ENCODE measurements at places on chromosomes 2 and 18. TPM values are rescaled to one million over a fixed set of nuclear protein-coding genes. Genes with fewer than 3 reads are reported as not detected.

The SLC9A2 gene
- polyA plus RNA-seq = 3.0 TPM

The MEP1B gene
- polyA plus RNA-seq = not detected

The DYNC1I2 gene
- polyA plus RNA-seq = 88.1 TPM

The CCDC141 gene
- not detected for polyA plus RNA-seq

The TMEM182 gene
- 5.3 TPM for polyA plus RNA-seq

The RAB11FIP5 gene
- 21.8 TPM for polyA plus RNA-seq

DNA sequence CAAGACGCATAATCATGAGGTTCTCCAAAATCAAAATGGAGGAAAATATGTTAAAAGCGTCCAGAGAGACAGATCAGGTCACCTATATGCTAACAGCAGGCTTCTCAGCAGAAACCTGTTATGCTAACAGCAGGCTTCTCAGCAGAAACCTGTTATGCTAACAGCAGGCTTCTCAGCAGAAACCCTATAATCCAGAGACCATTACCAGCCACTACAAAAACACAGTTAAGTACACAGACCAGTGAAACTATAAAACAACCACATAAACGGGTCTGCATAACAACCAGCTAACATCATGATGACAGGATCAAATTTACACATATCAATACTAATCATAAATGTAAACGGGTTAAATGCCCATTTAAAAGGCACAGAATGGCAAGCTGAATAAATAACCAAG lies 1548.4 kb upstream of the TMEFF2 start:
- DNase-seq = no peak

- no peak for DNase-seq
Measured at GRCh38 chr18:8773980-8774379, 68.6 kb downstream of the MTCL1 start.

DNA sequence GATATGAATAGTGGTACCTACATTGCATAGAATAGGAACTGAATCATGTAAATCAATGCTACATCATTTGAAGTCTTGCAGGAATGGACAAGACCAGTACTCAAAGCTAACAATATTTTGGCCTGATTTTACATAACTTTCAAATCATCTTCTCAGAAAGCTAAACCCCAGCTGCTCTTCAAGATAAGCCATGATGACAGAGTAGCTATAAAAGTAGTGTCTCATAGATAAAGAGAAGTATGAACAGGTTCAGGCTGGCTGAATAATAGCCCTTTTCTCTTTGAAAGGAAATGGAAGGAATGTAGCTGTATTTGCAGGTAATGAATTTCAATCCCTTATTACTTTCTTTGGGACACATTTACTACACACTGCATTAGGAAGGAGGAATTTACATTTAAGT lies 28.2 kb downstream of the TSPYL6 start:
- DNase-seq = no peak

DNA sequence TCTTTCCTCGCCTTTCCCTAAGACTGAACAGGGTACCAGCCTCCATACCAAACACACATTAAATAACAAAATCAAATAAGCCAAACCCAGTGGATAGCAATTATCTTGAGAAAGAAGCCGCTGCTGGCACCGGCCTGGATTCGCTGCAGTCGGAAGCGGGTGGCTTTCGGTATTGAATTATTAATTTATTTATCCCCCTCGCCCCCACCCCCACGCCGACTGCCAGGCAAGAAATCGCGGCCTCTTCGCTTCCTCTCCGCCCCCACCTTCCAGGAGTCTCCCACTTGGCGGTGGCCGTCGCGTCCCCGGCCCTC lies 370 bp upstream of the ZNF804A start:
- DNase-seq = no peak

DNA sequence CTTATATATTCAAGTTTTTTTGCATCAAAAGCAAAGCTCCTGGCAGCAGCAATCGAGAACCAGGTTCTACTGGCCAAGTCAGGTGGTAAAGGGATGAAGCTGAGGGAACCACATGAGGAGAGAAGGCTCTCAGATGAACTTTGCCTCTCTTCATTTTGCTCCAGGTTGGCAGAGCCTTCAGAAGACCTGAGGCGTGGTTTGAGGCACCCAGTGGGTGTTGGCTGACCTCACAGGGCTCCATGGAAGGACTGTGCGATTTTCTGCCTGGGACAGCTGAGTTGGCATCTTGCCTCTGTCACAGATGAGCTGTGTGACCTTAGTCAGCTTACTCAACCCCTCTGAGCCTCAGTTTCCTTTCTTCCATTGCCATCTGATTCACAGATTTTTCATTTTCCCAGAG lies 89.0 kb downstream of the INSIG2 start:
- DNase-seq = no peak

- no peak for DNase-seq
Measured at GRCh38 chr18:75723521-75724340, 296.2 kb upstream of the SMIM21 start.

GRCh38 chr2:11749646-11750349 lies 3.4 kb downstream of the LPIN1 start:
- no peak for DNase-seq

DNA sequence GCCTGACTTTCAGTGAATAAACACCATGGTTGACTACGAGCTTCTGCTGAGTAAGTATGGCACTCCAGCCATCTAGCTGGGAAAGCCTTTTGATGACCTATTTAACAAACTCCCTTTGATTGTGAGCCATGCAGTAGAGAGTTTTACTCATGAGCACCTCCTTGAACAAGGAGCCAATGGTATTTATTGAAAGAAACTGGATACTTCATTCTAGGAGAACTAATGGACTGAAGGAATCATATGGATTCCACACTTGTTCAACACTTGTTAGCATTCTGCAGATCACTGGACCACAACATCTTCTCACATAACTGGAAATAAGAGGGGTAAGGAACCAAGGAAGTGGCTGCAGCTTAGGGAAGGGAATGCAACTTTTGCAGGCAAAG lies 320.9 kb upstream of the ETAA1 start:
- DNase-seq = no peak

- no peak for DNase-seq
Measured at GRCh38 chr2:51387235-51387634, 355.3 kb upstream of the NRXN1 start.

- no peak for DNase-seq
Measured at GRCh38 chr18:42348722-42349121, 393.7 kb downstream of the PIK3C3 start.

DNA sequence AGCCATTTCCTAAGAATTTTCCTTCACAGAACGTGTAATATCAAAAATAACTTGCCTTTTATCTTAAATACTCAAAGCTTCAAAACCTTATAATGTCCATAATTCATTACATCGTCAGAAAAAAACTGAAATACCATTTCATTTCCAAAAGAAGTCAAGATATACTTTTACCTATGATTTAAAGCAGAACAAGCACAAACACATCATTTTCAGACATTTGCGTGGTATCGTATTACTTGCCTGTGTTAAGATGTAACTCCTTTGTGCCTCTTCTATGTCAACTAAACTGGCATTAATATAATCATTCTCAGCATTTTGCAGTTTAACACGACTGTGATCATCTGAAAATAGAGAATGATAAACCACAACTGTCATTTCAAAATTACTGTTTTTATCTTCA lies 47.5 kb downstream of the PTPN2 start:
- no peak for DNase-seq

- no peak for DNase-seq
Measured at GRCh38 chr2:236973343-236973980, 112.2 kb upstream of the COPS8 start.

DNA sequence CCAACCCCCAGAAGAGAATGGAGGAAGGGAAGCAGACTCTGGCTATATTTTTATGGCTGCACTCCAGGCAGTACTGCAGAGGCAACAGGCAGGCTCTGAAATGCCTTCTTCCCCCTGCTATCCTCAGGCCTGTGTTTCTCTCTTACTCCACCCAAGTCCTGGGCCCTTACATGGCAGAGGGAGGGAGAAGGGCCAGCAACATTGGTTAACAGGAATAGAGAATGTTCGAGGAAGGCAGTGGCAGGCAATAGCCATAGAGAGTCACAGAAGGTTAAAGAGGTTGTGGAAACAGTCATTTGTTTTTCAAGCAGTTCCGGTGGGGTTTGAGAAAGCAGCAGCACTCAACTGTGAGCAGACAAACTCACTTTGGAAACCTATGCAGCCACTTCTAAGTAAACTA lies 15.1 kb upstream of the DARS1 start:
- no peak for DNase-seq

DNA sequence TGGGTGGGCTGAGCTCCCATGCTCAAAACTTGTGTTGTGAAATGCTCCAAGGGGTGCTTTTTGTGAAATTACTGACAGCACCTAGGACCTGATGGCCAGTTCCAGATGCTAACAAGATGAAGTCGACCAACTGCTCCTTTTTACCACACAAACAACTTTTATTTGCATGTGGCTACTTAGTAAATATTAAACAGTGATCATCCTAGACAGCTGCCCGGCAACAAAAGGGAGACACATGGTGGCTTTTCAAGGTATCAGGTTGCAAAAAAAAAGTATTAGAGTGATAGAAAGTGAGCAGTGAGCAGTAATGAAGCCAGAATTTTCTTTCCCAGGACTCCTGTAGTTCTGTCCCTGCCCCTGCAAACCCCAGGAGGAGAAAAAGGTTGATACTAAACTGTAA lies 118.5 kb downstream of the RPIA start:
- DNase-seq = no peak

- no peak for DNase-seq
Measured at GRCh38 chr18:55402731-55403405, 185.1 kb downstream of the TCF4 start.

DNA sequence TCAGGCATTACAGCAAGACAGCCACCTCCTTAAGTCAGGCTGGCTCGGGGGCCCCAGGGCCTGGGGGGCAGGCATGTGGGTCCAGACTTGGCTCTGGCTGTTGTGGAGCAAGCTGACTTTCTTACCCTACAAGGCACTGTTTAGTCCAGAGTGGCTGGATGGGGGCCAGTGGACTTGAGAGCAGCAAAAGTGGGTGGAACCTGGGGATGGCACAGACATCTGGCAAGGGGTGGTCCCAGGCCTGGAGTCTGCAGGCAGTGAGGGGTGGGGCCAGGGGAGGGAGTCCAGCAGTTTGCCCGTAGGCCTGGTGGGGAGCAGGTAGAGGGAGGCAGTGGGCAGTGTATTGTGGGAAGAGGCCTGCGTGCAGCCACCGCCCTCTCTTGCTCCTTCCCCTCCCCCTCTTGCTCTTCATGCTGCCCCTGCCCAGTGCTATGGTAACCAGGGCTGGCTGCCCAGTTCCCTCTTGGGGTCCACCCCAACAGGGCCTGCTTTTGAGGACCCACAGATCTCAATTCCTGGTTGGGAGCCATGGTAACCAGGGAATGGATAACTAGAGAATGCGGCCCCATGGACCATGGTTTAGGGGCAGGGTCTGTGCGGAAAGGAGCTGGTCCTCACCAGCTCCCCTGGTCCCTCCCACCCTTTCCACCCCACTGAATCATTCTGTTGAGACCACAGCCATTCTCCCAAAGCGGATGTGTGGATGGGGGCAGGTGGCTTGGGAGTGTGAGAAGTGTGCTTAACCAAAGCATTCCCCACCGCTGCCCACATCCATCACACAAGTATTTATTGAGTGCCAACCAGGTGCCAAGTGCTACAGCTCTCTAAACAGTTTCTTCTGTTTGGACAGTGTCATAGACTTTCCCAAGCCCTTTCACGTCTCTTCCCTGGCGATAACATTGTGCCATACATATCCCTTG lies 19.3 kb downstream of the SPEG start:
- no peak for DNase-seq
